Left cardiac atrium (tissue), 4 donors: ENCODE measurements at places on chromosomes 1 and 21. TPM values are rescaled to one million over a fixed set of nuclear protein-coding genes. Genes with fewer than 3 reads are reported as not detected.

- DNase-seq: no peak
These were observed 239.8 kb downstream of the TRABD2B start for GRCh38 chr1:47757226-47757975.

GRCh38 chr1:86419277-86419903 is 4.6 kb upstream of the CLCA2 start:
- no peak for DNase-seq

GRCh38 chr1:155019377-155020245 is 14.0 kb downstream of the DCST2 start:
- no peak for DNase-seq

GRCh38 chr1:153231785-153232184 is 14.4 kb downstream of the PRR9 start:
- no peak for DNase-seq

DNA sequence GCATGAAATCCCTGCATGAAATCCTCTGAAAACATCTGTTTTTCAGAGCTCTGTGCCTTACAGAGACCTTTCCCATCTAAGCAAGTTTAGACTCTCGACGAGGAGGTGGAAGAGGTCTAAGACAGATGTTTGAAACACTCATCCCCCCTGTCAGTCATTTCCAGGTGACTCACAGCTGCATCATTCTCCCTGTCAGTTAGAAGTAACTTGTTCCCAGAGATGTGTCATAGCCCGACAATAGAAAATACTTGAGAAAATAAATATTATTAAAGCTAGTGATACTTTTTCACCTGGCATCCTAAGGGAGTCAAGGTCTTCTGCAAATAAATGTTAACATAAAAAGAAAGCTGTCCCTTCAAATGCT is 41.6 kb upstream of the SEC16B start:
- no peak for DNase-seq

TTLL10 gene
- not detected for total RNA-seq
